ENCODE measurements at places on chromosomes 1 and 21.

DNA sequence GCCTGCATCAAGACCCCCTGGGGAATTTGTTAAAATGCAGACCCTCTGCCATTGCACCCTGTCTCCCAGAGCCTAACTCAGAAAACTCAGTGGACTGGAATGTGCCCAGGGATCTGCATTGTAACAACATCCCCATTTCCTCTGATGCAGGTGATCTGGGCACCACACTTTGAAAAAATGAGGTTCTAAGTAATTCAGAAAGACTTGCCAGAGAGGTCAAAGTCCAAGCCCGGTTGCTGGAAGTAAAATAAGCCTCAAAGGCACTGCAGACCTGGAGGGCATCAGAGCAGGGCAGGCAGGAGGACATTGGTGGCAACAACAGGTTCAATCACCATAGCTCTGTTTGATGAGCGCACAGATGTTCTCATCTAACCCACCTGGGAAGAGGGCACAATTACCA, 90.7 kb downstream of the SYT2 start:
- DNase-seq = no peak

GRCh38 chr1:16913833-16914662, 7.7 kb upstream of the CROCC start:
- DNase-seq = peak; percentile 97

DNA sequence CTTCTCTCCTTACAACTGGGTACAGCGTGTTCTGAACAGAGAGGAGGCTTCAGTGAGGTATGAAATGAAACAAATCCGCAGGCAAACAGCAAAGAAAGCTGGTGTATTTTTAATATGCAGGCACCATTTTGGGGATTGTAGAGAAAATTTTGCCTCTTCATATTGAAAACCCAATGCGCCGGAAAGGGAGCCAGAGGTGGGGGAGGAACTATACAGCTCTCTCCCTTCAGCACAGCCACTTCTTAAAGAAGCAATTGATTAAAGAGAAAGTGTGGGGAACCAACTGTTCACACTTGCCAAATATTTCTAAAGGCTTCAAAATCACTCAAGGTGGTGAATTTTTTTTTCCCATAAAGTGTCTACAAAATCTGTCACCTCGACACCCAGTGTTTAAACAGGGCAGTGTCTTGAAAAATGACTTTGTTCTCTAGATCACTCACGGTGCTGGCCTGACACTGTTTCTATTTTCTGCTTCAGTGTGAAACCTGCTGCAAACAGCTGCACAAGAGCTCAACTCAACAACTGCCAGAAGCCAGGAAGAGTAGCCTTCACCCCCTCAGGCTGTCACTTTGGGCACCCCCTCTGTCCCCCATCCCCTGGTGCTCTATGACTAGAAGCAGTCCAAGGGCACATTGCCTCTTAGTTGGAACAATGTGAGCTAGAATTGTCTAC, 123.8 kb upstream of the CTTNBP2NL start:
- no peak for DNase-seq

- no peak for DNase-seq
These were observed 67.4 kb upstream of the PLA2G4A start for GRCh38 chr1:186761358-186761757.

DNA sequence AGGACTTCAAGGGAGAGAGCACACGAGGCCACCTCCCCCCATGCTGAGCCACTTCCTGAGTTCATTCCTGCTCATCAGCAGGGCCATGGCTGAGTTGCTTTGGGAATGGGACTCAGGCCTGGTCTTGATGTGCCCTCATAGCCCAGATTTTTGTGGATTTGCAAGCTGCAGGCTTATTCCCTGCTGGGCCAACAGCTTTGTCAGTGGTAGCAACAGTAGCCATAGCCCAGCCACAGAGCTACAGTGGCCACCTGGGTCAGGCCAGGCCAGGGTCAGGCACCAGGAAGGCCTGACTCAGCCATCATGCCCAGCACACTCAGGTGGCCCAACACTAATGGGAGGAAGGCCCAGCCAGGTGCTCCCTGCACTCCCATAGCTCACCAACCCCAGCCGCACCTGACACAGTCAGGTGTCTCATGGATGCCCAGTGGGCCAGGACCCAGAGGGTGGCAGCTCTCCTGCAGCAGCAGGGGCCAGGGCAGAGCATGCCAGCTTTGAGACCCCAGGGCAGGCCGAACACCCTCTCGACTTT, 33.5 kb downstream of the EPHA2 start:
- DNase-seq = no peak

DNA sequence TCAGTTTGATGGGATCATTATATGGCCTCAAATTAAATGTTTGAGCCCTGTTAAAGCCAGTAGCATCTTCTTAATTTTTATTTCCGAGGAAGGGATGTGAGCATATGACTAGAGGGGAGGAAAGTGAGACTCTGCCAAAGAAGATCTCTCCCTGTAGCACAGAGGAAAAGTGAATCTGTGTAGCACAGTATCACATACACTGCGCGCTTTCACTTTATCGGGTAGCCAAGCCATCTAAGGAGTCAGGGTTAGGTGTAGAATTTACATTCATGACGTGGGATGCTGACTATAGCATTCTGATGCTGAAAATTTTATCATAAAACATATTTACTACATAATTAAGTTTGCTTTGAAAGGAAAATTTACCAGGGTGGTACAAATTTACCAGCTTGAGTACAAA, 24.0 kb downstream of the LRRC8D start:
- DNase-seq = no peak

Data from mesothelial cell of epicardium (in vitro differentiated cells).